ENCODE measurements at places on chromosomes 1 and 21.

DNA sequence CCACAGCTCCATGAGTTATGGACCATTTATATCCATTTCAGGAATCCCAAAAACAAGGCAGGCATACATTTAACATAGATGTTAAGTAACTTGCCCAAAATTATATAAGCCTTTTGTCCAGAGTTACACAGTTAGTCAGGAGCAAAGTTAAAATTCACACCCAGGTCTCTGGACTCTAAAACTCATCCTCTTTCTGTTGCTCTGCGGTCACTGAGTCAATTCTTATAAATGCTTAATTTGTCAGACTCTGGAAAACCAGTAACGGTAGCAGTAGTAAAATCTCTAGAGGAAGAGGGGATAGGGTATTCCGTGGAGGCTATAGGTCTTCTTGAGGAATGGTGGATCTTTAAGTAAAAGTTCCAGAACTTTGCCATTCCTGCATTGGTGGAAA lies 223.6 kb upstream of the JUN start:
- DNase-seq, result no peak

GRCh38 chr1:224784265-224785039 lies 145.0 kb upstream of the DNAH14 start:
- DNase-seq, result no peak

GRCh38 chr1:58047265-58047858 lies 499.2 kb downstream of the OMA1 start:
- no peak for DNase-seq

DNA sequence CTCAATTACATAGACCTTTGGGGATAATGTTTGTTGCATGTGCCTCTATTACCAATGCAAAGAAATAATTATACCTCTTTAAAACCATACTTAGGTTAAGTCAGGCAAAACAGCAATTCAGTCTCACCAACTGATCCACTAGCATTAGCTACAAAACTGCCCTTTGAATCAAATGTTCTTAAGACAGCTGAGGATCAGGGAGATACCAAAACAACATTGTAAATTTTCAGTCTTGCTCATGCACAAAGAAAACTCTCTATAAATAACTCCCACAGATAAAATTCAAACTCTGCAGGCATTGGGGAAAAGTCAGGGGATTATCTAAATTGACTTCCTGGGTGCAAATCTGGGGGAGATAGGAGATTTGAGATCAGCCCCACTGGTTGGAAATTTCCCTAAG lies 100.9 kb upstream of the DPT start:
- DNase-seq, result no peak

DNA sequence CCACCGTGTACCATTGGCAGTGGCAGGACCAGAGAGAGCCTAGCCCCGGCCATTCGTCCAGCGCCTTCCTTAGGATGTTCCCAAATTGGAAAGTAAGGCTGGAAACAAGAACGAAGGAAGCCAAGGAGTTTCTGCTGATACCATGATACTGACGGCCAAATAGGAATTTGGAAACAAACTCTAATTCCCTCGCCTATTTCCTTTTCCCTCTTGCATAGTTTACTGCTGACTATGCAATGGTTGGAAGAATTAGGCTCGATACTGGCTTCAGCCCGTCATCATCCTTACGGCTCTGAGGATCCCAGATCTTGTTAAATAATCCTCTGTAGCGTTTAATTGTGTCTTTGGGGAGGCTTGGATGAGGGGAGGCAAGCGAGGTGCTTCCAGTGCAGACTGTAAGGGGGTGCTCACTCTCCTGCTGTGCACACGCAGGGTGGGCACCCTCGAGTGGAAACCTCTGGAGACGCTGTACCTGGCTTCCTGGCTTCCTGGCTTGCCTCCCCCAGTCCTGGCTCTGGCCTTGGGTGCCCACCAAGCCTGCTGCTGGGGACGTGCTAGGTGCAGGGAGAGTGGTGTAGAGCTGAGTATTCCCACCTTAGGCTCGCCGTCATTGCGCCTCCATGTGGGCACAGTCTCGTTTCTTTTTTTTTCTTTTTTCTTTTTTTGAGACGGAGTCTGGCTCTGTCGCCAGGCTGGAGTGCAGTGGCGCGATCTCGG lies 27.4 kb upstream of the CAMTA1 start:
- DNase-seq, result no peak

DNA sequence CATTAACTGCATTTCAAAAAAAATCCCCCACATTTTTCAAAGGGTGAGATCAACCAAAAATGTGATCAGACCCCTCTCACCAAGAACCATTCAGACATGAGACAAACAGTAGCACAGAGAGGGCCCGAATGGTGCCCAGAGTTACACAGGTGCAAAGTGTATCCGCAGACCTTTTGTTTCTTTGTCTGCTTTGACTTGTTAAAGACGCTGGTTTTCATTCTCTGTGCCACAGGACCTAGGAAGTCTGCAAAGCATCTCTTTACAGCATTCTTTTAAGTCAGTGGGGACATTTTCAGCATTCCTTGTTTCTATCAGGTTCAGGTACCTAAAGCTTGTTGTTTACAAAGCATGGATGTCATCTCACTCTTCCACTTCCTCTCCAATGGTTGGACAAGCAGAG lies 87.2 kb upstream of the MAP1LC3C start:
- DNase-seq, result no peak

- DNase-seq, result no peak
These were observed 1.8 kb downstream of the COL9A2 start for GRCh38 chr1:40315239-40315794.

DNA sequence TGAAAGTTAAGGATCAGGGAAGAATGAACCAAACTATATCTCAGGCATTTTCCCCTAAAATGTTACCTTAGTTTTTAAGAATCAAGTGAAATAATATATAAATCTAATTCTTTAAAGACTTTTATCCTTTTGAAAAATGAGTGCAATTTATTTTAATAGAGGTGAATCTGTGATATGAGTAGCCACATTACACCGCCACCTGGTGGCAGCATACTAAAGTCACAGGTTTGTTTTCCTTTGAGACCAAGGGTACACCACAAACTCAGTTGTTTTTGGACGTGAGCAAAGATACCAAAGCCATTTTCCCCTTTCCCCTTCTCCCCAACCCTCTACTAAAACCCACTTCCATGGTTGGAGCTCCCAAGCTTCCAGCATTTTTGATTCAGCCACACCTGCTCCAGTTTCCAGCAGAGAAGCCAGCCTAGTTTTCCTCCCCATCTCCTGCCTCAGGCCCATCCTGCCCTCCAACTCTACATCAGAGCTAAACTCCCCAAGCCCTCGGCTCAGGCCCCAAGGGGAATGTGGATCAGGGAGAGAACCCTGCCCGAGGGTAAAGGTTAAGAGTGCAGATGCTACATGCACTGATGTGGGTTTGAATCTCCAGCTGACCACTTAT lies 22.9 kb upstream of the LDLRAP1 start:
- no peak for DNase-seq

- DNase-seq, result no peak
These were observed 77.5 kb downstream of the DNTTIP2 start for GRCh38 chr1:93801471-93801870.

- DNase-seq, result no peak
These were observed 23.5 kb downstream of the LAMB3 start for GRCh38 chr1:209628618-209629299.

DNA sequence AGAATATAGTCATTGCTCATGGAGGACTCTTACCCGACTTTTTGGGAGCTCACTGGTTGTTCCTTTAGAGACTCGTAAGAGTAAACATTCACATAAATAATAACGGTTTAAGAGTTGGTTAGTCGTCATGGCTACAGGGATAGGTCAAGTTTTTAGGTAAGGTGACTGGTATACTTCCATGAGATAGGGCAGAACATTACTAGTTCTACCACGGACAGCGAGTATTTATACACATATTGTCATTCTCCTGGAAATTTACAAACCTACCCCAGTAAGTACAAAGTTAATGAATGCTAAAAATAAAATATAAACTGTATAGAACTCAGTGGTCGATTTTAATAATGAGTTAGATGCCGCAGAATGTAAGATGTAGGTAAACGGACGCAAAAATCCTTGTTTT lies 1.2 kb upstream of the RYR2 start:
- DNase-seq, result no peak

DNA sequence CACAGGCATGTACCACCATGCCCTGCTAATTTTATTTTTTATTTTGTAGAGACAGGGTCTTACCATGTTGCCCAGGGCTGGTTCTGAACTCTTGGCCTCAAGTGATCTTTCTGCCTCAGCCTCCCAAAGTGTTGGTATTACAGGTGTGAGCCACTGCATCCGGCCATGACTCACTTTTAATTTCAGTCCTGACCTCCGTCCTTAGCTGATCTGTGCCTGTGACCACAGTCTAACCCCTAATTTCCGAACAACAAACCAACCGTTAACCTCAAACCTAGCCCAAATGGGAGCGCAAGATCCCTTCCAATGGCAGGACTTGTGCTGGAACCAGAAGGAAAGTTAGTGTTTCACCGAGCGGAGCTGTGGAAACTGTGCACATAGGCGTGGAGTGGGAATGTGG lies 29.3 kb upstream of the MAN1C1 start:
- DNase-seq, result no peak

DNA sequence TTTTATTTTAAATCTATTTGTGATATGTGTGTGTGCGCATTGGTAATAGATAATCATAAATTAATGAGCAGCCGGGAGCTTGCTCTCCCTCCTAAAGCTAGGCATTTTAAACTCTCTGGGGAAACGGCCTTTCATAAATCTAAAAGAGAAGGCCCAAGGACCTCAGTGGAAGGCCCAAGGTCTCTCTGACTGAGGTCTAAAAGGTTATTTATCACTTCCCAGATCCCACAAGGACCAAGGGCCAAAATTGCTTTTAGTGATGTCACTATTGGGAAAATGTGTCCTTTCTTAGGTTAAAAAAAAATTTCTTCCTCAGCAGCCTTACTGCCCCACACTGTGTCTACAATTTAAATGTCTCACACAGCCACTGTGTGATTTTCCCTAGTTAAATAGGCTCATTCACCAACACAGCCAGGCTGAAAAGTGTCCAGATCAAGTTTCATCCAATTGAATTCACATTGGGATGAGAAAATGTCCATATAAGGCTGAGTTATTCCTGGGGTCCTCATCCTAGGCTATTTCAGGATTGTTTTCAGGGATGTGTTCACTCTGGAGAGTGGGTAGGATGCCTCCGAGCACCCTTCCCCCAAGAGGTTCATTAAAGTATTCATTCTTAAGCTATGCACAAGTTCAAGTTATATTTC lies 46.1 kb downstream of the SLC44A3 start:
- DNase-seq, result no peak

DNA sequence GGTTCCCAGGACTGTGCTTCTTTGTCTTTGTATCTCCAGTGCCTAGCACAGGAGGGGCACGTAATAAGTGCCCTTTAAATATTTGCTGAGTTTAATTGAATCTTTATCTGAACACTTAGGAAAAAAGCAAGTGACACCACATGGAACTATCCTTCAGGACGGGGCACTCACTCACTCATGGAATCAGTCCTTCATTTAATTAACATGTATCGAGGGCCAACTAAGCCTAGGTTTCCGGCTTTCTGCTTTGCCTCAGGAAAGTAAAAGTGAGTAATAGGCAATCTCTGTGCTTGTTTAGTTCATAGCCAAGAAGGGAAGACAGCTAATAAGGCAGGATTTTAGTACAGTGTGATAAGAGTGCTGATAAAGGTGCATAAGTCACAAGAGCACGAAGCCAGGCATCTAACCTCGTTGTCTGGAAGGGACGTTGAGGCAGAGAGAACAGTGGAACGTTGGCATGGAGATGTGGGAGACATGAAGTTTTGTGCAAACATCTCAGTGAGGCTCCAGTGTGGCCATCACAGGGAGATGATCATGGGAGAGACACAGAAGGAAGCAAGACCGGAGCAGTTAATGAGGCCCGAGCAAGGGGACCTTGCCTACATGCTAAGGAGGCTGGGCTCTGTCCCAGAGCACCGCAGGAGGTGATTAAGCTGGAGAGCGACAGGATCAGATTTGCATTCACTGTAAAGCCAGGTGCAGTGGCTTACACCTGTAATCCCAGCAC lies 54.1 kb upstream of the TRIM67 start:
- no peak for DNase-seq

GRCh38 chr1:80533093-80533492 lies 1267.6 kb upstream of the ADGRL2 start:
- DNase-seq, result no peak

DNA sequence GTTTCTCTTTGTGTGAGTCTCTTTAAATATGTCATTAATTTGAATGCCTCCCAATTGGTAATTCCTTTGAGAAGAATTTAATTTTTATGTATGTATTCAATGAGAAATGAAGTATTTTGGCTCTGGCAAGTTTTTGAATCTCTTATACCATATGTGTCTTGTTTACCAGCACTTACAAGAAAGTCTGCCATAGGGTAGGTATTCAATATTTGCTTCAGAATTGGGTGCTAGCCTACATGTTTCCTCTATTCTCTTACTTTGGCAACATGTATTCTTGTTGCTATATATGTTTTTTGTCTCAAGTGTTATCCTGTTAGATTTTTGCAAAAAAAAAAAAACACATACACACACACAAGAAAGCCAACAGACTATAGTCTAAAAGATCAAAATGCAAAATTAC lies 350.5 kb upstream of the PRMT6 start:
- DNase-seq, result no peak

GRCh38 chr1:27333717-27334279 lies 8.0 kb upstream of the SYTL1 start:
- no peak for DNase-seq

DNA sequence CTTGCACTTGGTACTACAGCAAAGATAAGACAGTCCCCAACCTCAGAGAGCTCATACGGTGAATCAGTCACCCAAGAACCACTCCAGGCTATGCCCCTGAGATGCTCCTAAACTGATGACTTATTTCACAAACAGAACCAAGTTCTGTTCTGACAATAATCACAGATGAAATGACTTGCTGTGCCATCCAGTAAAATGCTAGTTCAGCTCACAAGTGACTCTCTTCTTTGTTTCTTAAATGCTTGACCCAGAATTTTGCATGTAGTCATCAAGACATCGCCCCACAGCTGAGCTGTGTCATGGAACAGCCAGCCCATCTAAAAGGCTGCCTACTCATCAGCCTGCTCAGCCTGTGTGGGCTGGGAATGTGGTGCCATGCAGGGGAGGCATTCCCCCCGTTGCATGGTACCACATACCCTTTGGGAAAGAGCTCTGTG lies 6.1 kb upstream of the SLC19A2 start:
- DNase-seq, result no peak

DNA sequence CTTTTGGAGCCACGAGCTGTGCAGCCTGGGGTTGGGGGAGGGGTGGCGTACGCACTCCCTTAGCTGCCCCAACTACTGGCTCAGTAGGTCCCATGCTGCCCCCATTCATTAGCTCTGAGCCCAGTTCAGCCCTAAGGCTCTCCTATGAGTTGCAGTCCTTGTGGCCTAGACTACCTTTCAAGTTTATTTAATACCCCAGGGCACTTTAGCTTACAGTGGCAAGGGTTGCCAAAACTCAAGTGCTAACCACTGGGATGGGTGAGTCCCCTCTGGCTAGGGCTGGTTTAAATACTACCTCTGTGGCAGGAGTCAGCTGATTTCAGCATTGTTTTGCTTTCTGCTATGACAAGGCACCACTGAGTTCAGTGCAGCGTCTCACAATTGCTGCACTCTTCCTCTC lies 118.2 kb downstream of the ODF2L start:
- no peak for DNase-seq

- no peak for DNase-seq
These were observed 48.9 kb upstream of the ZNF326 start for GRCh38 chr1:89945852-89946476.
